ENCODE measurements at places on chromosomes 1 and 21. TPM values are rescaled to one million over a fixed set of nuclear protein-coding genes. Genes with fewer than 3 reads are reported as not detected.

GRCh38 chr1:207997486-207998268 is 86.8 kb upstream of the CD34 start:
- peaks cover 20% of the 10 kb centered on the region for H3K27me3 ChIP-seq
- H3K4me1 ChIP-seq = no peaks in the 10 kb centered on the region
- H3K4me3 ChIP-seq = no peak overlapping the region
- no peak overlapping the region for H3K27ac ChIP-seq
- no peaks in the 10 kb centered on the region for H3K36me3 ChIP-seq
- DNase-seq = peak; percentile 71

- no peak overlapping the region for H3K4me3 ChIP-seq
- no peak overlapping the region for H3K27ac ChIP-seq
- no peak for DNase-seq
- peaks cover 5% of the 10 kb centered on the region for H3K4me1 ChIP-seq
- H3K36me3 ChIP-seq = peaks cover 18% of the 10 kb centered on the region
Measured at GRCh38 chr1:54241364-54241763, 41.4 kb downstream of the MRPL37 start.

GRCh38 chr1:51242546-51242945 is 6.5 kb downstream of the RNF11 start:
- no peak overlapping the region for H3K4me3 ChIP-seq
- no peak for DNase-seq
- no peaks in the 10 kb centered on the region for H3K27me3 ChIP-seq
- H3K4me1 ChIP-seq = peaks cover 26% of the 10 kb centered on the region

DNA sequence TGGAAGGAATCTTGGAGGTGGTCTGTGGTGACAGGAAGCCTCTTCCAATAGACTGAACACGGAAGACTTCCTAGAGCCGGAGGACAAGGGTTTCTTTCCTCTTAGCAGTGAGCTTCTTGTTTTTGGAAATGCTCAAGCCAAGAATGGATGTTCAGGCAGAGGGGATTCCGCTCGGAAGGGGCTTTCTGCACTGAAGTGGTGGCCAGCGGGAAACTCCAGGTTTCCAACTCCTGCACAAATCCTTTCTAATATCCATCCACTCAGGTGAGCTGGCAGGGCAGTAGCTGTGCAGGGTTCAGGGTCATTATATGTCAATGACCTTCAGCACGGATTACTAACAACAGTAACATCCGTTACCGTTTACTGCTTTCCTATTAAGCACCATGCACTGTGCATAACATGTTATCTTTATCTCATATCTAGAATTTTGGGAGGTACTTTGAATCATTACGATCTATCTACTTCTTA is 573 bp upstream of the CPT2 start:
- peaks cover 26% of the 10 kb centered on the region for H3K4me1 ChIP-seq
- peaks cover 5% of the 10 kb centered on the region for H3K36me3 ChIP-seq
- H3K4me3 ChIP-seq = peak overlapping the region; percentile 85
- no peaks in the 10 kb centered on the region for H3K27me3 ChIP-seq
- no peak for DNase-seq

Gene OR2T35
- not detected for total RNA-seq
